ENCODE measurements at places on chromosomes 12 and 14.

DNA sequence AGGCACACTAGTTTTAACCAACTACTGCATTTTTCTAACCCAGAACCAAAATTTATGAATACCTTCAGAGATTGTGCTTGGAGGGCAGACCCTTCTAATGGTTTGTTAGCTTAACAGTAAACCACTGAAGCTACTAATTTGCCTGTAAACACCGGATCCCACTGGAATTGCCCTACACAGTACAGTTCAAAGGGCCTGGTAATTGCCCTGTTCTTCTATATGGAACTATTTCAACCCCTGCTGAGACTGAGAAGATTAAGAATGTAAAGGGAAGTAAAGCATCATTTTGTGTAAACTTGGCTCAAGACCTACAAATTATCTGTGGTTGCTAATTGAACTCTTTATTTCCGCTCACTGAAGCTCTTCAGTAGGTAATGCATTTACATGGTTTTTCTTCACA, 468.1 kb downstream of the NPAS3 start:
- DNase-seq: no peak

DNA sequence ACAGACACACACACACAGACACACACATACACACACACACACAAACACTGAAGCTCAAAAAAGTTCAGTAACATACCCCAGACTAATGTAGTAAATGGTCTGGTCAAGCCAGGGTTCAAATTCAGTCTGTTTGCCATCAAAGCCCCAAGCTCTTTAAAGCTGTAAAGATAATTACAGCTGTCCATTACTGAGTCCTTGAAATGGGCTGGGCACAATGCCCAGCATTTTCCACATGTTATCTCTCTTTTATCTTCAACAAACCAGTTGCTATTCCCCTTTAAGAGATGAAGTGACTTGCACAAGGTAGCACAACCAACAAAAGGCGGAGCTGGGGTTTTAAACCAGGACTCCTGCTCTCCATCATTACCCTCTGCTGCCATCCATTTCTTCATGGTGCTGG, 7.6 kb upstream of the UNC119B start:
- DNase-seq: no peak

- no peak for DNase-seq
Measured at GRCh38 chr14:20332788-20333493, at the start of gene CCNB1IP1. Gene CCNB1IP1 (minus strand): TSS chr14:20333279. CDS start chr14:20316523, 16,756 bp downstream.

DNA sequence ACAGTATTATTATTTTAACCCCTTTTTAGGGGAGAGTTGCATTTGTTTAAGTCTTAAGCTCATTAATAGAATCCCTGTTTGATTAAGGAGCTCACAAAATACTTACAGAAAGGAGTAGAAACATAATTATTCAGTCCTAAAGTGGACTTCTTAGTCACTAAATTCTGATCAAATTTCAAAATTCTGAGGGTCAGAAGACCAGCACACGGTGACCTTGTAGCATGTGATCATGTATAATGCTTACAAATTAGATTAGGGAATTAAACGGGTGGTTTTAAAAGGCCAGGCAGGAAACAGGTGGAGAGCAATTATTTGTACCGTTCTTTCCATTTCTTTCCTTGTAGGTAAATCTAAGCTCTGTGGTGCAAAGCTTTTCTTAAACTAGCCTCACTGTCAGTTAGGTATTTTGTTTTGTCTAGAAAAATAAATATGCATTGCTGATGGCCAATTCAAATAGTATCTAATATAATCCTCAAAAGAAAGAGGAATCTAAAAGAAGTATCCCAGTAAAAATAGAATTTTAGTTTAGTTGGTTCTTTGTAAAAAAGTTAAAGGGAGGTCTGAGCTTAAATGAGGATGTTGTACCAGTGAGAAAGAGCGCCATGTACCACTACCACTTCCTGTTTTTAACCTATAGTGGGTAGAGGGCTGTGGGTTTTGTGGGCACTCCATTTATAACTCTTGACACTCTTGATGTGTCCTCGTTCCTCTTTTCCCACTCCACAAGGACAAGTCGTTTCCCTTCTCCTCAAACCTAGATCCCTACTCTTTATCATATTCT, 51.1 kb downstream of the SLC38A1 start:
- no peak for DNase-seq

DNA sequence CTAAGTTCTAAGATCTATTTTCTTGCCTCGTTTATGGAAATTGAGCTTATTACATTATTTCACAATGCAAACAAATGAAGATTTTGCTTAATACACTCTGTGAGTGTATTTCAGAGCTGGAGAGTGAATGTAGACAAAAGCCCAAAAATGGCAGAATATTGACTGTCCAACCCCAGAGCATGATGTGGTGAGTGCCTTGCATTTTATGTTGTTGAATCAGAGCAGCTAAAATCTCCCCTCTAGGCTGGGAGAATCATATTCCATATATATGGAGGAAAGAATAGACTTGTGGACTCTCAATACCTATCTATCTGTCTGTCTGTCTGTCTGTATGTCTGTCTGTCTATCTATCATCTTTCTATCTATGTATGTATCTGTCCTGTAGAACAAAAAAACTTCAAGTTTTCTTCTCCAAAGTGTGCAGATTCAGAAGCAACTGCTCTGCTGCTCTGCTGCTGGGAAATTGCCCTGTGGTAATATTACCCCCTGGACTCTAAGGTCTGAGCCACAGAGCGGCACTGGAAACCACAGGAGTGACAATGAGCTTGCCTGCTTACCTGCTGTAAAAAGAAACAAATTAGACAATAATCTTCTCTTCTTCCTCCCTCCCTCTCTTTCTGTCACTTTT, 209.4 kb upstream of the PRICKLE1 start:
- DNase-seq: no peak

- DNase-seq: no peak
Measured at GRCh38 chr14:50935126-50936015, 8.9 kb downstream of the PYGL start.

DNA sequence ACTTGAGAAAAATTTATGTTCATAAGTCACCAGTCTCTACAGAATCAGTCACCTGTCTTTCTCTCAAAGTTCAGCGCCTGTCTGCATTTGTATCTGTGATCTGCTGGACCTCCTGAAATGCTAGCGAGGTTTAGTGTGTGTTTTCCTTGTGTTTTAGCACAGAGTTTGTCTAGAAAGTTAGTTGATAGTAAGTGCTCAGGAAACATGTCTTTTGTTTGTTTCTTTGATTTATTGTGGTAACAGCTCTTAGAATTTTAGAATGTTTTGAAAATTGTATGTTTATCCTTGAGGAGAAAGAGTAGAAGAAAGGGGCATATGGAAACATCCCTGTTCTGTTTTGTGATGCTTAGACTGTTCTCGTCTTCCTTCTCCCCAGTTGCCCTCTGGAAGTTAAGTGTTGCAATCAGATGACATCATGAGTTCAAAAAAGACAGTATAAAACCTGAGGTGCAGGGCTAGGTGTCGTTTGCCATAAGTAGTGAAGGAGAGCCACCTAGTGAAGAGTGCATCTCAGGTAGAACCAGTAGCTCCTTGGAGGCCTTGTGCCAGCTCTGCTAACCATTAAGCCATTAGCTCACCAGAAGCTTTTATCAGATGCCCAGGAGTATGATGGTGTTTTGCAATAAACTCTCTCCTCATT, 44.8 kb downstream of the FBXW8 start:
- no peak for DNase-seq

GRCh38 chr12:56723352-56723751, 1.7 kb downstream of the NACA start:
- DNase-seq: no peak

GRCh38 chr12:34204830-34205285, 182.6 kb downstream of the ALG10 start:
- no peak for DNase-seq

GRCh38 chr12:114238808-114239207, 167.1 kb downstream of the TBX5 start:
- DNase-seq: no peak

- DNase-seq: no peak
Measured at GRCh38 chr12:116027551-116027821, 250.0 kb downstream of the MED13L start.

DNA sequence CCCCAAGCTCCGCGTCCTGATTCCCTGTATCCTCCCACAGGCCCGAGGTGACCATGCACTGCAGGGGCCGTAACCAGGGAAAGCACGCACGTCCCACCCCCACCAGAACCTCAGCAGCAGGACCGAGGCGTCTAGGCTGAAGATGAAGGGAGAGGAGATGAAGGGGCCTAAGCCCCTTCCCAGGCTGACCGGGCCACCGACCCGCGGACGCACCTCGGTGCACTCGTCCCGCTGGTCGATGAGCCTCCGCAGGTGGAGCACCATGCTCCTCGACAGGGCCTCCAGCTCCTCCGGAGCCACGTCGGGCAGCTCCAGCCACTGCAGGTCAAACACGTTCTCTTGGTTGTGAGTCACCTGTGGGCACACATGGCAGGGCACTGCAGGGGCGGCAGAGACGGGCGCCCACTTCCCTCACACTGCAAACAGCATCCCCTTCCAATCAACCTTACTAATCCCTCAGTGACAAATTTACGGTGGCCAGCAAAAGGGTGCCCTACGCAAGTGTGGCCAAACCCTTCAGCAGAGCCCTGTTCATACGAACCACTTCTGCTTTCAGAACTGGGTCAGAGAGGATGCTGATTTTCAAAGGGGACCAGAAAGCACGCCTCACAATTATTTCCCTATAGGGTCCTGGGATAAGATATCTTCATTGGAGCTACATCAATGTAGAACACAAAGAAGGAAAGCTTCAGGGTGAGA, 77.8 kb downstream of the CCDC88C start:
- no peak for DNase-seq

- DNase-seq: no peak
Measured at GRCh38 chr14:67738740-67739504, 37.2 kb downstream of the RDH12 start.

DNA sequence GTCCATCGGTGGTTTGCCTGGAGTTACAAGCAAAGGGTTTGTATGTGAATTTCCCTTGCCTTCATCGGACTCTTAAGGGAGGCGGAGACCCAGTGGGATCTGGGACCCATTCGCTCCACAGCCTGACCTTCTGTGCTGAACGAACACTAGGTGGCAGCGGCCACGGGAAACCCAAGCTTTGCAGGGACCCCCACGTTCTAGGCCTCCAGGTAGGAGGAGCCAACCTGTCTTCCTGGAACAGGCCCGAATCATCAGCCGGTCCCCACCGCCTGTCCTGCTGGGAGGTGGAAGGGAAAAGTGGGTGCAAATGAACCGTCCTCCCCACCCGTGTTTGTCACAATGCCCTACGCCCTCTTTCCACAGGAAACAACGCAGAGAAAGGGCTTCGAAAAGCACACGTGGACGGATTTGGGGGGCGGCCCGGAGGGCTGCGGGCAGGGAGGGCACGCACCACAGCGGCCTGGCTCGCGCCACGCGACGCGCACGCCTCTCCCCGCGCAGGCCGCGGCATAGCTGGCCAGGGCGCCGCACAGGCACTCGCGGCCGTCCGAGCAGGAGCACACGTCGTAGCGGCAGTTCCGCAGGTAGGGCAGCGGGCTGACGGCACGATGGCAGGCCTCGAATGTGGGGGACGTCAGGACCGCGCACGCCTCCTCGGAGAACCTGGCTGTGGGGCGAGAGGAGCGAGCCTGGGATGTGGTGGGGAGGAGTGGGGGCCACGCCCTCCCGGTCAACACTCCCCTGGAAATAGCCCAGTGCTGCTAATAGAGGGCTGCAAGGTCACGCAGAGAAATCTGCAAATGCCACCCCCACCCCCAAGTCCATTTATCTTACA, 67.8 kb downstream of the VWF start:
- DNase-seq: peak; percentile 21

DNA sequence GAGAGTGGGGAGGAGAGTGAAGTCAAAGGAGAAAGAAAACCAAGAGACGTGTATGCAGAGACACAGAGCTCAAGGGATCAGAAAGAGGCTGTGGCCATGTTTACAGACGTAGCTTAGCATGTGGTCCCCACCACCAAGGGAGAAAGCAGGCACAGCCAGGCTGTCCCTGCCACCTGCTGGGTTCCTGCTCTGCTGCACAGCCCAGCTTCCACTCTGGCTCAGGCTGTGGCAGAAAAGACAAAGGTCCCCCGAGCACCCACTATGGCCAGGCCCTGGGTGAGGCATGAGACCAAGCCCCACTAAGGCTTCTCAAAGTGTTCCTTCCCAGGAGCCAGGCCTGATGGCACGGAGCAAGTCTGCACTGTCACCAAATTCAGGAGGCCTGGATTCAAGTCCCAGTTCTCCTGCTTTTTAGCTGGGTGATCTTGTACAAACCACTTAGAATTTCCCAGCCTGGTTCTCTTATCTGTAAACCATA, 25.9 kb upstream of the COL2A1 start:
- DNase-seq: no peak

DNA sequence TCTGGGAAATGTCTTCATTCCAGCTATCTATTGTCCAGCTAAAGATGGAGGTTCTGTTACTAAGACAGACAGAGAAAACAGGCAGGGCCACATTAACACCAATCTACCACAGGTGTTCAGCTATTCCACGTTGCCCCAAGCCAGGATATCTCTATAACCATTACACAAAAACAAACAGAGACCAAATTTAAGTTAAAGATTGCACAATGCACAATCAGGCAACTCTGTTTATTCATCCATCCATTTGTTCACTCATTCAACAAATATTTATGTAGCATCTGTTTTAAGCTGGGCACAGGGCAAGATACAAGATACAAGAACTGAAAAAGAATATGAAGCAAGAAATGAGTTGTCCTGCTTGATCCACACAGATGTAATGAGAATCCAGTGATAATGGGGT, 629.0 kb downstream of the MED13L start:
- no peak for DNase-seq

GRCh38 chr14:98018628-98019027, 1221.4 kb downstream of the VRK1 start:
- DNase-seq: no peak

GRCh38 chr12:25412735-25413134, 140.3 kb downstream of the LMNTD1 start:
- no peak for DNase-seq

GRCh38 chr14:36773558-36773957, 111.9 kb downstream of the PAX9 start:
- no peak for DNase-seq

- DNase-seq: no peak
Measured at GRCh38 chr12:6779708-6780432, 7.5 kb downstream of the LAG3 start.

DNA sequence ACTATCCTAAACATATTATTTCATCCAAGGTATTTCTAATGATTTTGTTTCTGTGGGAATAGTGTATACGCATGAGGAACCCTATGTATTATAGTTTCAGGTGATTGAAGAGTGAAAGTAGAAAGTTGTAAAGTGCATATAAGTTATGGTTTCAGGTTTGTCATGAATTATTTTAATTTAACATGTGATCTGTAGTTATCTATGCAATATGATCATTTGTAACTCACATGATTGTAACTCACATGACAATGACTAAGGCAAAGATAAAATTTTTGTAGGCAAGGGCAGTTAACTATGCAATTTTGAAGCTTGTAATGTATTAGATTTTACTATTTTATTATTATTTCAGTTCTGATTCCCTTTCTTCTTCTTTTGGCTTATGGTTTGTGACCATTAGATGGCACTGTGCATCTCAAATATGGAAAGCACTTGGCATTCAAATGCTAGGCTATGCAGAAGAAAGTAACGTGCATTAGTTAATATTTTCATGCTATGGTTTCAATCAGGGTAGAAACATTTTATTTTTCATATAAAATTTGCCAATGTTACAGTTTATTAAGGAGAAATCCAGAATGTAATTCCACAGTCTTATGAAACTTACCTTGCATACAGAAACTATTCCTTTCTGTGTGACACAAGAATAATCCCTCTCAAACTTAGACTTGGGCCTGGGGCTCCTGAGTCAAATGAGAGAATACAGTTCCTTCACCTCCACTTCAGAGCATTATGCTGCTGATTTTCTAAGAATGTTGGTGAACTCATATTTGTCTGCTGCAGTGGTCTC, 15.8 kb upstream of the TMEM30B start:
- no peak for DNase-seq

All from activated naive CD4-positive, alpha-beta T cell (primary cell).